ENCODE measurements at places on chromosomes 16 and 17. TPM values are rescaled to one million over a fixed set of nuclear protein-coding genes. Genes with fewer than 3 reads are reported as not detected.

- DNase-seq: no peak
These were observed 38.9 kb downstream of the LGALS9 start for GRCh38 chr17:27669850-27670249.

The SLC47A2 gene
- total RNA-seq: not detected

DNA sequence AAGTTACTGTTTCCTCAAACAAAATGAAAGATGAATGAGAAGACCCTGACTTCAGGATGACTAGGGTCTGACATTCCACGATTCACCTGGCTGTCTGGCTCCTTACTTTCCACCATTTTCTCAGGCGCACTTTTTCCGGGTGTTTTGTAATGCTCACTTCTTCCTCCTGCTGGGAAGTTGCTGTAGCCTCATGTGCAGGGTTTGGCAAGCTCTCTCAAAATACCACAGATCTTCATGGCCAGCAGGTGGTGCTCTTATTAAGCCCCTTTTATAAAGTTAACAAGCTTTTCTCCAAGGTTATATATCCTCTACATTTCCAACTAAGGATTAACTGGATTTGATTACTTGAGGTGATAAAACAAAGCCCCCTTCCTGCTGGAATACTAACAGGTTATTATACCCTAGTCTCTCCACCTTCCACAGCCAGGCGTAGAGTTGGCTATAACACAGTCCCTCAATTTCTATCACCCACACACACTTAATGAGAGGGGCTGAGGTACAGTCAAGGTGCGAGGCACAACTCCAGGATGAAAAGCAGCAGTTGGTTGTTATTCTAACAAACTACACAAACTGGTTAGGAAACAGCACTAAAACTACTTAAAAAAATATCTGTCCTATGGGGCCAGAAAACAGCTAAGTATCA, 45.4 kb downstream of the STH start:
- peak; percentile 92 for DNase-seq

The VAC14 gene
- 29.7 TPM for total RNA-seq

- no peak for DNase-seq
These were observed 940.4 kb downstream of the KCNJ2 start for GRCh38 chr17:71109697-71110096.

DNA sequence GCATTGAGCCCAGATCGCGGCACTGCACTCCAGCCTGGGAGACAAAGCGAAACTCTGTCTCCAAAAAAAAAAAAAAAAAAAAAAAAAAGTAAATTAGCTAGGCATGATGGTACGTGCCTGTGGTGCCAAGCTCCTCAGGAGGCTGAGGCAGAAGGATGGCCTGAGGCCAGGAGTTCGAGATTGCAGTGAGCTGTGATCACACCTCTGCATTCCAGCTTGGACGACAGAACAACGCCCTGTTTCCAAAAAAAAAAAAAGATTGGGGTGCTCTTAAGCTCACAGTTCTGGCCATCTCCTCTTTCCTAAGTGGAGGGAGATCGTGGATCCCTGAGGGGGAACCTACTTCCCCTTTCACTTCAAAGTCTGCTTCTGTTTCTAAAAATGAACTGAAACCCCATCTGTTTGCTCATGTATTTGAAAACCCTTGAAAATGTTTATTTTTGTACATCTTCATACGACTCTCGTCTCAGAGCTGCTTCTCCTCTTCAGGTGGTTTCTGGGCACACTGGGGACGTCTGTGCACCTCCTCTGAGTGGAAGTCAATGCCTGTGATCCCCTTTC, 138.8 kb downstream of the PRKCA start:
- no peak for DNase-seq

GRCh38 chr17:39696731-39697130, 3.1 kb upstream of the ERBB2 start:
- DNase-seq: no peak

The CIAPIN1 gene
- total RNA-seq: 39.3 TPM

DNA sequence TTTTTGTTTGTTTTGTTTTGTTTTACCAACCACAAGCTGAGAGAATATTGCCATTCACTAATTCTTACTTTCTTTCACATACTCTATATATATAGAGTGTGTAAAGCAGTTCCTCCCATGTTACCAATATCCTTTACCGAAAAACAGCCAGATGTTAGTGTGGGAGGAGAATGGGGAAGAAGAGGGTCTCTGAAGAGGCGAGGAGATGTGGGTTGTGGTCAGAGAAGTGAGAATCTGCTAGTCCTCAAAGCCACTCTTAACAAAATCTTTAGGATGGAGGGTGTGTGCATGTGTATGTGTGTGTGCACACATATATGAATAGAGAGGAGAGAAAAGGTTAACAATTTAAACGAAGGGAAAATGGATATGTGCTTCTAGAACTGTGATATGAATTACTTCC, 80.6 kb downstream of the TUBD1 start:
- DNase-seq: no peak
